Right renal pelvis (tissue), 4 donors: ENCODE measurements at places on chromosomes 5 and 9.

- no peak for DNase-seq
Measured at GRCh38 chr5:82334856-82335255, 56.7 kb upstream of the RPS23 start.

DNA sequence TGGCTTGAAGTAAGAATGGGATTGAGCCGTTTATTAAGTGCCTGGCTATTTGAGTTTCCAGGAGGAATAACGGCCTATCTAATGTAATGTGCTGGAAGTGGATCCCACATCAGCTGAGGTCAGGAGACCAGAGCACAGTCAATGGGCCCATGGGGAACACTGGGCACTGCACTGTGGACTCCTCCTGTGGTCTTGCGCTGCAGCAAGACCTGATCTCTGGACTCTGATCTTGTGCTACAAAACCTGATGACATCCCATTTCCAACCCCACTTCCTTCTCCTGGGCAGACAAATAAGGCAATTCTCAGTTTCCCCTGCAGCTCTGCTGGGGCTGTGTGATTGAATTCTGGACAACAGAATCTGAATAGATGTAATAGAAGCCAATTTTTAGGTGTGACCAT is 151.7 kb upstream of the ADCY2 start:
- no peak for DNase-seq

GRCh38 chr9:38107811-38108304 is 38.8 kb upstream of the SHB start:
- no peak for DNase-seq

GRCh38 chr9:94865582-94866452 is 139.3 kb downstream of the AOPEP start:
- DNase-seq = no peak

GRCh38 chr5:172564188-172564587 is 76.9 kb upstream of the NEURL1B start:
- no peak for DNase-seq

DNA sequence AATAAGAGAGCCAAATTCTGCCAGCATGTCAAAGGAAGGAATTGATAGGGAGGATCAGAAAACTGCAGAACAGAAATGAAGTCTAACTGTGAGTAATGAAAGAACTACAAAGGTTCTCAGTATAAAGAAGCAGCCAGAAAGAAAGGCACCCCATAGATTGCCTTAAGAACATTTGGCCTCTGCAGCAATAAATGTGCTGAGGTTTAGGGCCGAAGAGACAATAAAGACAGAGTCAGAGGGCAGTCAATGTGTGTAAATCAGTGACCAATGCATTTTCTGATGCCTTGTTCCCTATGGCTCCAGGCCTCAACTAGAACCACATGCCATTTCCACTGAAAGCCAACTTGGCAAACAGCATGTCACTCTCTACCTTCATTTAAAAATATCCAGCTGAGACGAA is 281.0 kb downstream of the HINT1 start:
- DNase-seq = no peak

DNA sequence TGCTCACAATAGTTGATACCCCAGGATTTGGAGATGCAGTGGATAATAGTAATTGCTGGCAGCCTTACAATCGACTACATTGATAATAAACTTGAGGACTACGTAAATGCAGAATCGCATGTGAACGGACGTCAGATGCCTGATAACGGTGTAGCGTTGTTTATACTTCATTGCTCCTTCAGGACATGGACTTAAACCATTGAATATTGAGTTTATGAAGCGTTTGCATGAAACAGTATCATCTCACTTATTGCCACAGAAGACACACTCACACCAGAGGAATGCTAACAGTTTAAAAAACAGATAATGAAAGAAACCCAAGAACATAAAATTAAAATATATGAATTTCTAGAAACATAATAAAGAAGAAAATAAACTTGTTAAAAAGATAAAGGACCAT is 101.6 kb downstream of the GABBR2 start:
- DNase-seq = no peak

GRCh38 chr5:172860520-172861443 is 26.7 kb downstream of the ERGIC1 start:
- no peak for DNase-seq

DNA sequence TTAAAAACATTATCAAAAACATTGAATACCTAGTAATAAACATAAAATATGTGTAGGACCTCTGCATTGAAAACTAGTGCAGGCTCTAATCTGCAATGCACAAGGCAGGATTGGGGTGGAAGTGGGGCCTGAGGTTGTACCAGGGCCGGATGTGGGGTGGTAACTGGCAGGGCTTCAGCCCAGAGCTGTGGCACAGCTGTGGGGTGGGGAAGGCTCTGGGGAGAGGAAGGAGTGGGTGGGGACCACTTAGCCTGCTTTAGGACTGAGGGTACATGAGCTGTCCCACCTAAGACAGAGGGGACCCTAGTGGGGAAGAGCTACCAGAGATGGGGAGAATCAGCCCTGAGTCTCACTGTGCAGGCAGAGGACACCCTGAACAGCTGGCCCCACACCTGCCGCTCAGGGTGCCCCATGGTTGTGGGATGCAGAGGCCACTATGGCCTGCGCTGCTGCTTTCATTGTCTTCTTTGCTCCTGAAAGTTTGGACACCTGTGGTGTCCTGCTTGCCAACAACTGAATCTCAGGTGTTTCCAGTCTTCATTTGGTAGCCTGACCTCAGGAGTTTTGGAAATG is 311.4 kb downstream of the TLE4 start:
- no peak for DNase-seq

- DNase-seq = no peak
Measured at GRCh38 chr5:11449217-11449616, 455.0 kb downstream of the CTNND2 start.

DNA sequence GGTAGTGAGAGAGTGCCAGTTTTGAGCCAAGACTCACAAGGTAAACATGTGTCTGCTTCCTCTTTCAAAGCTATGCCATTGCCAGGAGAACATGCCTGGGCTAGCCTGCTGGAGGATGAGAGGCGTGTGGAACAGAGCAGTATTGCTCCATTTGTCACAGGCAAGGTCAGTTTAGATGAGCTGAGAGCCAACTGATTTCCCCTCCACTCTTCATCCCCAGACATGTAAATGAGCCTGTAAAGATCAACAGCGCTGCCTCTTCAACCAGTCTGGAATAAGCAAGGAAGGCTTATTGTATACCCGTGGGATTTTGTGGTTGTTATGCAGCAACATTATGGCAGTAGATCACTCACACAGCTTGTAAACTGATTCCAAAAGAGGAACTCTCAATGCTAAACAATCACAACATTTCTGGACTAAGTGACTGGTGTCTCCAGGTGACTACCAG is 8.2 kb upstream of the GDNF start:
- DNase-seq = no peak

DNA sequence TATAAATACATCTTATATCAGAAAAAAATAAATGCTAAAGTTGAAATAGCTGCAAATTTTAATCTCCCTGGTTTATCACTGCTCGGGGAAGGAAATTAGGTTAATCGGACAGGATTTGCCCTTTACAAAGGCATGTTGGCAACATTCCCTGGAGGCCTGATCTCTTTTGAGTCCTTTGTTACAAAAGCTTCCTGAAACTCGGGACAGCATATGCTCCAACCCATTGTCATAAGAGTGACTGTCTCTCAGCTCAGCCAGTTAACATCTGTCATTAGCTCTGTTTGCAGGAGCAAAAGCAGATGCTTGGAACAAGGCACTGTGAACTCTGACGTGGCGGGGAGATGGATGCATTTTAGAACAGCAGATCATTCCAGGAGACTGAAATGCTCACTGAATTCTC is 80.6 kb downstream of the MYO10 start:
- DNase-seq = no peak

DNA sequence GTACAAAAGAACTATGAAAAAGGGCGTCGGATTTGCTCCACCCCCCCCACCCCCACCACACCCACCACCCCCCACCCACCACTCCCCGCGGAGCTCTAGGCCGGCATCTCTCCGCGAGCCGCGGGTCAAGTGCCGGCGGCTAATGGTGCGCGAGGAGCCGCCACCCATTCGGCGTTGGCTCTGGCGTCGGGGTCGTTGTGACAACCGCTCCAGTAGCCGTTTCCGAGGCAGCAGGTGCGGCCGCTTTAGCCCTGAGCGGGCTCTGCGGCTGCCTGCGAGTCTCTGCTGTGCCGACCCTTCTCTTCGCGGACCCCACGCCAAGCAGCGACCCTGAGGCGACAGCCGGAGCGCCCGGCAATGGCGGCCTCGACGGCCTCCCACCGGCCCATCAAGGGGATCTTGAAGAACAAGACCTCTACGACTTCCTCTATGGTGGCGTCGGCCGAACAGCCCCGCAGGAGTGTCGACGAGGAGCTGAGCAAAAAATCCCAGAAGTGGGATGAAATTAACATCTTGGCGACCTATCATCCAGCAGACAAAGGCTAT is at the start of gene PPP1R2B:
PPP1R2B (plus strand) TSS at position 90 of the 546 bp plus-strand sequence; CDS start at position 358, 268 bp downstream.
- DNase-seq = no peak

DNA sequence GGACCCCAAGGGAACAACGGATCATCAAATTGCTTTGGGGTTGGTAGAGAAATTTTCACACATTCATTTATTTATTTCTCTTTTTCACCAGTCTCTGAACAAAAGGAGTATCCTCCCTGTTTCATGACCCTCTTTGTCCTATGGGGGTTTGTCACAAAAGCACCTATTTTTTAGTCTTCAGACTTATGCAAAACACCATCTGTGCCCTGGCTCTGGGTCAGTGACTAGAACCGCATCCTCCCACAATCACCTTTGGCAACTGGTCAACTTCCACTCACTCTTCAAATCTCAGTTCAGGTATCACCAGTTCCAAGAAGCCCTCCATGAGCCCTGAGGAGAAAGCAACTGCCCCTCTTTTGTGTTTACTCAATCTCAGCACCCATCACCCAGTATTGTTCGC is 395.7 kb downstream of the CDK5RAP2 start:
- DNase-seq = no peak

GRCh38 chr5:125142458-125142857 is 396.0 kb upstream of the ZNF608 start:
- no peak for DNase-seq
